ENCODE measurements at places on chromosomes 2 and 18.

DNA sequence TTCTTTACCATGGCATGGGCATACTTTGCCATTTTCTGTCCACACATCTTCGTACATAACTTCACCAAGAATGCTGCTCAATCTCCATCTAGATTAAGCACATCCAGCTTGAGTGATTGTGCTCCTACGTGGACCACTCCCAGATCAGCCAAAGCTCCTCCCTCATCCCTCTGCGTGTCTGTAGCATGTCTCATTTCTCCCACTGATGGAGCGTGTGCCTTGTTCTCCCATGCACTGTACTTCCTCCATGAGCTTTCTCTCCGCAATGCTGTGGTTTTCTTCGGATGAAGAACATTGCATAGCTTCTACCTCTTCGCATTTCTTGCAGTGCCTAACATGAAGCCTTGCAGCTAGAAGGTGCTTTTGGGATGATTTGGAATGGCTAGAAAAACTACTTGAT lies 13.5 kb downstream of the CCL20 start:
- no peak for DNase-seq

- no peak for DNase-seq
These were observed 116.8 kb upstream of the SPRED2 start for GRCh38 chr2:65549257-65549627.

GRCh38 chr2:62801110-62801509 lies 95.6 kb downstream of the EHBP1 start:
- no peak for DNase-seq

DNA sequence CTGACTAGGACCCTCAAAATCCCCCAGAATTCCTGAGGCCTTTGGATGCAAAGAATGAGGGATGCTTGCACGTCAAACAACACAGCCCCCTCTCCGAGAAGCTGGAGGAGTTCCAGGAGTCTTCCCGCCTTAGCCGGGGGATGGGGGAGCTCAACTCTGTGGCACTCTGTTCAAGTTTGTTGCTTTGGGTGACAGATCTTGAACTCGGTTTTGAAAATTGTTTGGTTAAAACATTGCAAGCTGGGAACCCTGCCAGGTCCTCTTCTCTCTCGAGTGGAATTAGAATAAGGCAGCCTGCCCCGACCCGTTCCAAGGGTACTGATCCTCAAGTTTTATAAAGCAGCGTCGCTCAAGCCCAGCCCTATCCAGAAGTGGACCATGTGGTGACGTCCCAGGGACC lies 244.1 kb downstream of the LOXHD1 start:
- no peak for DNase-seq

- DNase-seq = no peak
These were observed 605.9 kb upstream of the PKDCC start for GRCh38 chr2:41441958-41442357.

DNA sequence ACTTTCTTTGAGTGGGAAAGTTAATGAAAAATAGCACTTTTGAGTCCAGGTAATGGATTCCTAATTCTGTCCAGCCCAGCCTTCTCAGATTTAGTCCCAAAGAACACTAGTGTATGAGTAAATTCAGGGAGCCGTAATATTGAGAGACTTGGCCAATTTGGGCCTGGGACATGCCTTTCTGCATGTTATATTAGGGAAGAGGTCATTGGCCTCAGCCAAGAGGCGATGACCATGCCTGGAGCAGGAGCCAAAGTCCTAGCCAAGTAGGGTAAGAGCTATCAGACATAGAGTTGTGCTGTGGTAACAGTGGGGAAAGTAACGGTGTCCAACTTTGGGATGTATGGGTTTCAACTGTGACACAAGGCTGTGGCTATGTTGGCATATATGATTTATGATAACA lies 336.5 kb upstream of the ZNF804A start:
- no peak for DNase-seq

DNA sequence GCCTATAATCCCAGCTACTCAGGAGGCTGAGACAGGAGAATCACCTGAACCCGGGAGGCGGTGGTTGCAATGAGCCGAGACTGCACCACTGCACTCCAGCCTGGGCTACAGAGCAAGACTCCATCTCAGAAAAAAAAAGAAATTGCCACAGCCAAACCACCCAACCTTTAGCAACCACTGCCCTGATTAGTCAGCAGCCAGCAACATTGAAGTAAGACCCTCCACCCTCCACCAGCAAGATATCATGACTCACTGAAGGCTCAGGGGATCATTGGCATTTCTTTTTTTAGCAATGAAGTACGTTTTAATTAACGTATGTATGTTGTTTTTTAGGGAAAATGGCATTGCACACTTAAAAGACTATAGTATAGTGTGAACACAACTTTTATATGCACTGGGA lies 349.1 kb upstream of the ACVR2A start:
- DNase-seq = no peak

All from stimulated activated CD4-positive, alpha-beta T cell treated with anti-CD3 and anti-CD28 coated beads, Interleukin-15, amount 100 ng/mL, for 1 hour (primary cell).